Stimulated activated CD8-positive, alpha-beta memory T cell treated with anti-CD3 and anti-CD28 coated beads, Interleukin-7, amount 100 ng/mL, for 24 hours (primary cell): ENCODE measurements at places on chromosomes 12 and 14.
A peak's percentile ranks its signal among the peaks of the same experiment; 100 is the strongest.

DNA sequence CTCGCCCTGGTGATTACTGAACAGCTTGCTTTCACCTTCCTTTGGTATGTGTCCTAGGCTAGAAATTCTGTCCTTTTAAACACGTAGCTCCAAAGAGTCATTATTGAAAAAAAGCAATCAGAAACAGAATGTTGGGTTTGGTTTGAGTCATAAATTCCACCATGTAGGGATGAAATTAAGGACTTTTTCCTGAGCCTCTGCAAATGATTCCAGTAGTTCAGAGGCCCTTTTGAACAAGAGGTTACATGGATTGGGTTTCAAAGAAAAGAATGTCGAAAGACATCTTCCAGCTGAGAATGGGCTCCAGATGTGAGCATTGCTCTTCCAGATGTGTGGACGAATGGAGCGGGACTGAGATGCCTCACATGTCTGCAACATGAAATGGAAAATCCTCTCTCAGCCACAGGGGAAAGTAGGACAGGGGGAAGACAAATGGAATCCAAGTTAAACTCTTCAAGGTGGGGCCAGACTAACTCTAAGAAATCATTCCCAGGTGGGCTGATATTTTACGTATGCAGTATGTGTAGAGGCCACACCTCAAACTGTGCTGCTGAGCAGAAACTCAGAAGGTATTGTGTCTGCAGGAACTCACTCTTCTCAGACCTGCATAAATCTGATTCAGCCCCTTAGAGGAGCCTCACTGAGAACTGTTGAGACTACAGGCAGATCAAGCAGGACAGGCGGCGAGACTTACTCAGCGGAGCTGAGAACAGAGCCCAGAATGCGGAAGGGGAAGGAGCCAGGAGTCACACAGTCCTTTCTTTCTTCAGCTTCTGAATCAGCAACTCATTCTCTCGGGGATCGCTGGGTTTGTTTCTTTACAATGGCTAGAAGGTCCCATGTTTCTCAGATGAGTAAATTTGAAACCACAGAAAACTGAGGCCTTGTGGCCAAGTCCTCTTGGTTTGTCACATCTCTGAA, 23.3 kb upstream of the EMP1 start:
- DNase-seq = no peak

GRCh38 chr14:96781371-96781770, 15.8 kb upstream of the VRK1 start:
- DNase-seq = no peak

GRCh38 chr12:132502149-132502881, 12.4 kb downstream of the FBRSL1 start:
- no peak for DNase-seq

- DNase-seq = no peak
Observed at GRCh38 chr12:53748072-53748840, 3.5 kb downstream of the CISTR start.

DNA sequence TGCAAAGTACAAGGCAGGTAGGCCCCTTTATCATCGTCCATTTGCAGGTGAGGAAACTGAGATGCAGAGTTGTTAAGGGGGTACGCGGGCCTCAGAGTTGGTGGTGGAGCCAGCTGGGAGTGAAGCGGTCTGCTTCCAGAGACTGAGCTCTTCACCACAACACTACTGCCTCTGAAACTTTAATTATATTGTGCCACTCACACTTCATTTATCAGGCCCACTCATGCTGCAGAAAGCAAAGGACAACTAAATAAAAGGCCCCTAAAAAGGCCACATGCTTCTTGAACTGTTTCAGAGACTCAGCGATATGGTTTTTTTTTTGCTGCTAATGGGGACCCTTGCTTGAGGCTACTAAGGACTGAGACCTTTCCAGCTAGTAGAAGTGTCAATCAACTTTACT, 153.1 kb downstream of the TTC7B start:
- no peak for DNase-seq

- no peak for DNase-seq
Observed at GRCh38 chr12:51893786-51894185, 5.9 kb downstream of the ANKRD33 start.

DNA sequence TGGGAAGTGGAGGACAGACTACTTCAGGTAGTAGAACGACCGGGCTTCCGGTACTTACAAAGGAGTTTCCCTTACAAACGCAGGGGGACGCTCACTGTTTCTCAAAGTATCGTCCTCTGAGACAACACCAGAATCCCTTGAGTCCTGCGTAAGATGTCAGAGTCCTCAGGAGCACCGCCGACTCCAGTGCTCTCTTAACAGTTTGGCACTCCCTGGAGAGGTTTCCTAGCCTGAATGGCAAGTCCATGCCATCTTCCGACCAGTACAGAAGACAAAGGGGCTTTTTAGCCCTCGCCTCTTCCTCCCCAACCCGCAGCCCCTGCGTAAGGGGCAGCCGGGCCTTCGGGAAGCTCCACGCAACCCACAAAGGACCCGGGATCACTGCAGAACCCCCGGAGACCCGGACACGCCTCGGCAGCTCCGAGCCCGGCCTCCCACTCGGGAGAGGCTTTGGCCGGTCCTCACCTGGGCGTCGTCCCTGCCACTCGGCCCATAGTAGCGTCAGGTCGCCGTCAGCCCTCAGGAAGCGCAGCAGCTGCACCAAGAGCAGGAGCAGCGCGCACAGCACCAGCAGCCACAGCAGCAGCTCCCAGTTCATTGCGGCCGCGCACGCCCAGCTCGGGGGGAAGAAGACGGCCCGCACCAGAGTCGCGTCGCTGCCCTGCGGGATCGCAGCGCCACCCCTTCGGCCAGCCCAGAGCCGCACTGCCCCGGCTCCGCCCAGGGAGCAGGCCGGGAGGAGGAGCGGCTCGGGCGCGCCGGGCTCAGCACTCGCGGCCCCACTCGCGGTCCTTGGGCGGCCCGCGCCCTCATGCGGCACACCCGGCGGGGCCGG, at the start of gene DHRS7:
DHRS7 (minus strand) TSS at position 687 of the 835 bp plus-strand sequence; CDS start at position 598, 89 bp downstream.
- peak; percentile 33 for DNase-seq

GRCh38 chr12:56840922-56841321, 77.8 kb downstream of the HSD17B6 start:
- DNase-seq = no peak

GRCh38 chr12:113049976-113050742, 6.4 kb upstream of the DTX1 start:
- no peak for DNase-seq

DNA sequence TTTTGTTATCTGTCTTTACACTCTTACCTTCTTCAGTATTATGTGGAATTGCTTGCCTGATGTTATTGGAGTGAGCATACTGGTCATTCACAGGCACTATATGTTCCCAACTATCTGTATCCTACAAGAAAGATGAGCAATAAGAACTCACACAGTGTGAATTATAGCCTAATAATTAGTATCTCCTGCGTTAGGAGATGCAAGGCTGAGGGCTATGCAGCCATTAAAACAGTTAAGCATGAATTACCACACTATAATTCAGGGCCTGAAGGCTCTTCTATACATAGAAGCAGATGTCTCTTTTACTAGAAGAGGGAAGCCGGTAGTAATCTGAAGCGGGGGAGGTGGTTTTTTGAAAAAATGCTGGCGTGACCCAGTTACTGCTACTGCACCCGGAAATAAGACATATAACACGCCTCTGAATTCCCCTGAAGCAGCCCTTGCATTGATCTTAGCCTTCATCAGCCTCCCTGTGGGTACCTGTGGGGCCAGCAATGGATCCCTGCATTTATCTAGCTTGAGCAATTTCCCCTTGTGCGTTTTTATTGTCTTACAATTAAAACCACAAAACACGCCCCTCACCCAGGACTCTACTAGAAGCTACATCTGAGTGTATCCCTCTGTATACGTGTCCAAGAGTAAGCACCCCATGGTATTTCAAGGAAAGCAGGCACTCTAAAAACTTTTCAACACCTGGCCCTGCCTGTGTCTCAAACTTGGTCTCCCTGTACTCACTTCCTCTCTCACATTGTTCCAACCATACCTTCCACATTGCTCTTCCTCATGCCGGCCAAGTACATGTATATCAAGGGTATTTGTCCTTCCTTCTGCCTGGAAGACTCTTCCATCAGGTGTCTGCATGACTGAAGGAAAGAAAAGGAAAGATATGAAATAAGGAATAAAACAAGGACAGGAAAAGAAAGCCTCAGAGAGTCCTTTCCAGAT, 210.9 kb upstream of the ARID2 start:
- no peak for DNase-seq

DNA sequence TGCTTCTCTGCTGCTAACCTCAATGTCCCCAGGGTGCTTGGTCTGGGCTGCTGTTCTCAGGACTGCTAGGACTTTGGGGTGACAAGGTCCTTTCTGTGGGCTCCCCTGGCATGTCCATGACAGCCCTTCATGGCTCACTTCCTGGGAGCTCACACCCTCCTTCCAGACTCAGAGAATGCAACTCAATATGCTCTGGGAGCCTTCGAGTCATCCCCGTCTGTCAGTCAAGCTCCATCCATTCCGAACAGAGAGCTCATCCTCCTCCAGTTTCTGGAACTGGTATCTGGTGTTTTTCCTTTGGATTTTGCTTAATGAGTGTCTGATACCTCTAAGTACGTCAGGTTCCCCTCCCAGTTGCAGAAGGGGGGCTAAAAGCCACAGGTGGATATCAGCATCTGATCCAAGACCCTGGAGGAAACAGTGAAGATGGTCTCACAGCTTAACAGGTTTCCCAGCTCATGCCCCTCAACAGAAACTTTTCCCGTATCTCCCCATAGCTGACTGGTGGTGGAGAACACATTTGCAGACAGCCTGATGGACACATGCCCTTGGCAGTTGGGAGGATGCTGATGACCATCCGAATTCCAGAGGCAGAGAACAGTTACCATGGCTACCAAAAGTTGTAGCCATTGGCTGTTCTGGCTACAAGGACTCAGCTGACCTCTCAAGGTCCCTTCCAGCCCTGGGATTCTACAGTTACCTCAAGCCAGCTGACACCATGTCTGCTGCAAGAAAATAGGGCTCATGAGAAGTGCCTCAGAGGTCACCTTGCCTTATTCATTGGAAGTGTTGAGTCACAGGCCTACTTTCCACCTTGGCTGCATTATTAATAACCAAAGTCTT, 9.5 kb upstream of the RAB35 start:
- DNase-seq = no peak

GRCh38 chr12:126286203-126286602, 1221.0 kb downstream of the AACS start:
- no peak for DNase-seq

- no peak for DNase-seq
Observed at GRCh38 chr12:66119229-66119869, 11.2 kb downstream of the LLPH start.

- no peak for DNase-seq
Observed at GRCh38 chr12:97542666-97543280, 80.2 kb downstream of the RMST start.

DNA sequence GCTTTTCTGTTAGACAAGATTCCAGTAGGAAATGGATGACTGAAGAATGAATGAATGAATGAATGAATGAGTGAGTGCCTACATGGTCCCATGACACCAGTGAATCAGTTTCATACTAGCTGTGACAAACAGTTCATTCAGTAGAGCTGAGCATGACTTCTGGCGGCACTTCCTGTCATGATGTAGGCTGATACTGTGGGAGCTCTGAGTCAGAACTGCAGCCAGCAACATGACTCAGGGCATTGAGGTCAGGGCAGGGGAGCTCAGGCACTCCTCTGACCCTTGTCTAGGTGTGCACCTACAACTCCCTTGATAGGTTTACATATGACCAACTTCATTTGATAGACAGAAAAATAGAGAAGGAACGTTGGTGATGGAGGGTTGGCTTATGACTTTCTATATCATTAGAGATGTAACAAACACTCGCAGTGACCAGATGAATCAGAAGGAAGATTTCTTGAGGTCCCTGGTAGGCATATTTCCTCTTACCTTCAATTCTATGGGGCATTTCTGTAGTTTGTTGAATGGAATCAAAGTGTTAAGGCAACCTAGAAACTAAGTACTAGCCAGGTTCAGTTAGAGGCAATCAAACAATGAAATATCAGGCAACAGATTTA, 139.3 kb upstream of the ARHGAP5 start:
- peak; percentile 28 for DNase-seq

DNA sequence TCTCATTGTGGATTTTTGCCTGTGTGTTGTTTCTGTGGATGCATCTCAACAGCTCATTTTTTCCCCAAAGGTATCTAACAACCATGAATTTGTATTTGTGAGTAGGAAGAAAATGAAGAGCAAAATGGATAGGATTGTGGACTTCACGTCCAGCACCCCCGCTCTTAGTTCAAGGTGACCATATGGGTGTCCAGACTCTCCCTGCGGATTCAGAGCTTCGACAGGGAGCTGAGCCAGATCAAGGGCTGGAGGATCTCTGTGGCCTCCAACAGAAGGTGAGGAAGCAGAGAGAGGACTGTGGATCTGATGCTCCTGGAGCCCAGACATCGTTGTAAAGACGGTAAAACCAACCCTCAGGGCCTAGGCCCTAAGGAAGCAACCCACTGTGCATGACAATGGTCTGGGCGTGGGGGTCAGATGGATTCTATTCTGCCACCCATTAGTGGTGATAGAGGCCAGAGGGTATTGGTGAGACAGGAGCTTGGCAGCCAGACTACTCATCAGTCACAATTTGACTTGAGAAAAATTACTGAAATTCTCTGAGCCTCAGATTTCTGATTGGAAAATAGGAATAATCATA, 659.7 kb upstream of the TMEM132C start:
- no peak for DNase-seq

DNA sequence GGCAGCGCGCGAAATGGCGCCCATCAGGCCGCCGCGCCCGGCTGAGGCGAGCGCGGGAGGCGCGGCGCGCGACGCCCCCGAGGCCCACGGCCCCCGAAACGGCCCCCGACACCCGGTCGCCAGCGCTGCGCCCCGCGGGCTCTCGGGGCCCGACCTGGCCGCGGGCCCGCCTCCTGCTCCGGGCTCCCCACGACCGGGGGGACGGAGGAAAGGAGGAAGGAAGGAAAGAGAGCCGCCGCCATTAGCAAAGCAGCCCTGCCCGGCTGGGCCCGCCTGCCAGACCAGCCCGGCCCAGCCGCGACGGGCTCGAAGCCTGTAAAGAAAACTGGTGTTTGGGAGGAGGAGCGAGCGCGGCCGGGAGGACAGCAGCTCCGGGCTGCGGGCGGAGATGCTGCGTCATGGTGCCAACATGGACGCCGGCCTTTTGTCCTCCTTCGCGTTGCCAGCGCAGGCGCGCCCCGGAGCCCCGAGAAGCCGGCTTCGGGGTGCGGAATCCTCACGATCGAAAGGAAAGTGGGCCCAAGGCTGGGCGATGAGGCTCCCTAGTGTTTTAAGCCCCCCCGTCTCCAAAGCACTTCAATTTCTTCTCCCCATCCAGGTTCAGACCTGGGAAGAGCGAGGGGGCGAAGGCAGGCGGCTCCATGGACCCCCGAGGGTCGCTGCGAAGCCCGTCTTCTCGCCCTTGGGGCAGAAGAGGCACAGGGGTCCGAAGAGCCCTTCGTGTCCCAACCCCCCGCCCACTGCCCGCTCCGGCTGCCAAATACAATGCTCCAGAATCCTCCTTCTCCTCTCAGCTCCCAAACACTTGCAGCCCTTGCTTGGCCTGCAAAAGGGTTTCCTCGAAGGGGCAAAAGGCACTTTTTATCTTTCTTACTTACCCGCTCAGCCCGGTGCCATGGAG, 2.9 kb upstream of the SETD1B start:
- no peak for DNase-seq

- no peak for DNase-seq
Observed at GRCh38 chr14:100823413-100824080, 2.4 kb upstream of the MEG3 start.

- no peak for DNase-seq
Observed at GRCh38 chr14:22178333-22178839, 410.6 kb downstream of the DAD1 start.
